Brain microvascular endothelial cell (primary cell): ENCODE measurements at places on chromosomes 3 and 15.

DNA sequence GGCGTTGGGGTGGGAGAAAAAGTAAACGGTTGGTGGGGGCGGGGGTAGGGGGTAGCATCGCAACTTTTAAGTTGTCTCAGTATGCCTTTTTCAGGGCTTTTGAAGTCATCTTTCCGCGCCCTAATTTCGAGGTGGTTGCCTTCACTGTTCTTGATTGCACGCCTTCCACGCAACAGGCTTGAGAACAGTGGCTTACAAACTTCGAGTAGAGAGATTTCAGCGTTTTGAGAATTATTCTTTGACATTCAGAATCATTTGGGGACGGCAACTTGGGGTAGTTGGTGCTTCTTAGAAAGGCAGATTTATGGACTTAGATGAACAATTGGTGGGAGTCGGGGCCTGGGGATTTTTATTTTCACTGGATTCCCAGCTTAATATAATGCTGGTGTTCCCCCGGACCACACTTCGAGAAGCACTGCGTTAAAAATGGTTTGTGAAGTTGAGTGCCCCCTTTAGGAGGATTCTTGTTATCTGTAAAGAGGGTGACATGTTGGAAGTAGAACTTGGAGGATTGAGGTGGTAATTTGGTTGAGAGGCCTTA, 880 bp downstream of the PPP4R2 start:
- peak; percentile 49 for DNase-seq

DNA sequence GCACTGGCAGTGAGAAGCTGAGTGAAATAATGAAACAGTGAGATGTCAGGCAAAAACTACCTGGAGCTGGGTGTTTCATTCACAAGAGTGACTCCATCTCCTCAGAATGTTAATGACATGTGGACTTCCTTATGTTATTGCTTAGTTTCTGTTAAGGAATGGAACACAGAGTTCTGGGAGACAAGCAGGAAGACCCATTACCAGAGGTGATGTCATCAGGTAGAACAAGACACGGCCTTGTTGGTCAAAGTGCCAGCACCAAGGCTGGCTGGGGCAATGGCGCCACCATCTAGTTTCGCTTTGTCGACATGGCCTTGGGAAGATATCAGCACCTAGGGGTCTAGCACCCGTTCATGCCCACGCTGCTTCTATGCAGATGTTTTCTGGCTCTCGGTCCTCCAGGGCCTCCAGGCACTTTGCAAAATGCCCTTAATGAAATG, 252.2 kb downstream of the FAM43A start:
- DNase-seq, result no peak

DNA sequence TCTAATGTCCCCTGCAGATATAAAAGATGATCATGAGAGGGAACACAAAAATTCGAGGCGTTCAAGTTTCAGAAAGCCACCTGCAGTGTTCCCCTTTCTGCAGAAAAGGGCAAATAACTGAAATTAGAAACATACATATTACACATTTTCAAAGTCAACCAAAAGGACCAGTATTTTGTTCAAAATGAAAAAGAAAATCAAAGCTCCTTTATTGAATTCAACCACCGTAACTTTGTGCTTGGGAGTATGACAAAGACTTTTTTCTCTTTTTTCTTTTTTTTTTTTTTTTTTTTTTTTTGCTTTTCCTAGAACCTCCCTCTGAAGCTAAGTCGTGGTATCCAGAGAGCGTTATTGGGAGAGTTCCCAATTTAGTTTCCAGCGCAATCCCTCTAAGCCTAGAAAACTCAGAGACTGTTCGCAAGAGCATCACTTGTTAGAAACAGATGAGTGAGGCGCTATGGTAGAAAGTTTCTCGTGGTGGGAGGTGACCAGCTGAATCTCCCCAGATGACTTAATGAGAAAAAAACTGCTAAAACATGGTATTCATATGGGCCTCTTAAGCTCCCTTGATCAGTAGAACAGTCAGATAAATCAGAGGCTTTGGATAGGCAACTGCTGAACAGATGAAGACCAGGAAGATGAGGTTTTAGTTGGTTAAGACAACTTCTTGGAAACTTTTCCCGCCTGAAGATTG, 77.4 kb downstream of the MB21D2 start:
- no peak for DNase-seq

DNA sequence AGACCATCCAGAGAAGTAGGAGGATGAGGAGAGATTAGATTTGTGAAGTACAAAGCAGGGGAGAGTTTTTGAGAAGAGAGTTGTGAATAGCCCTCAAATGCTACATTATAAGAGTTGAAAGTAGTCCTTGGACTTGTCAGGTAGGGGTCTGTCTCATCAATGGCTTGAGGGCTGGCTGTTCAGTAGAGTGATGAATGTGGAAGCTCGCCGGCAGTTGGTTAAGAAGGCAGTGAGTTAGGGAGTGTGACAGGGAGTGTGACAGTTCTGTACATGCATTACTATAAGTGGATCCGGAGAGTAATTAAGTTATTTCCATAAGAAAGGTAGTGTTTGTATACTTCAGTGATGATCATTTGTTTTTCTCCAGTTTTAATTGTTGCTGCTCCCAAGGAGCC, 32.5 kb downstream of the SLMAP start:
- no peak for DNase-seq

DNA sequence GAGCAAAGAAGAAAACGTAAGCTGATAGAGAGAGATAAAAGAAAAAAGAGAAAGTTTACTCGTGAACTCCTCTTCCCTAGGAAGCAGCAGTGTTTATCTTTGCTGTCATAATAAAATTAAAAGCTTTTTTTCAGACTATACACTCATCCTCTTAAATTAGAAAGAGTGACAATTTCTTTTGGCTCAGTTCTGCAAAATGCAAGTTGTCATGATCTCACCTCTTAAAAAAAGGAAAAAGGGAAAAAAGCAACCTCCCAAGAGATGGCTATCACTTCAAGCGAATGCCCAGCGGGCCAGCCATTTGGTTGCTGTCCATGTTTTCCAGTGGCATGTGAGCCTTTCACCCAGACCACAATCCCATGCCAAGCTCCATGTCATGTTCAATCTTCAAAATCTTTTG, 7.0 kb upstream of the THBS1 start:
- DNase-seq, result no peak

- no peak for DNase-seq
These were observed 277.6 kb upstream of the STT3B start for GRCh38 chr3:31255007-31255581.

GRCh38 chr15:25178835-25179672, 224.3 kb downstream of the SNRPN start:
- no peak for DNase-seq

GRCh38 chr3:123331651-123332050, 117.2 kb downstream of the ADCY5 start:
- DNase-seq, result no peak

- DNase-seq, result no peak
These were observed 29.5 kb downstream of the SLCO3A1 start for GRCh38 chr15:91882858-91883586.

- no peak for DNase-seq
These were observed 67.7 kb downstream of the INO80 start for GRCh38 chr15:41048397-41048796.

GRCh38 chr3:183247011-183247589, 6.0 kb upstream of the B3GNT5 start:
- no peak for DNase-seq

DNA sequence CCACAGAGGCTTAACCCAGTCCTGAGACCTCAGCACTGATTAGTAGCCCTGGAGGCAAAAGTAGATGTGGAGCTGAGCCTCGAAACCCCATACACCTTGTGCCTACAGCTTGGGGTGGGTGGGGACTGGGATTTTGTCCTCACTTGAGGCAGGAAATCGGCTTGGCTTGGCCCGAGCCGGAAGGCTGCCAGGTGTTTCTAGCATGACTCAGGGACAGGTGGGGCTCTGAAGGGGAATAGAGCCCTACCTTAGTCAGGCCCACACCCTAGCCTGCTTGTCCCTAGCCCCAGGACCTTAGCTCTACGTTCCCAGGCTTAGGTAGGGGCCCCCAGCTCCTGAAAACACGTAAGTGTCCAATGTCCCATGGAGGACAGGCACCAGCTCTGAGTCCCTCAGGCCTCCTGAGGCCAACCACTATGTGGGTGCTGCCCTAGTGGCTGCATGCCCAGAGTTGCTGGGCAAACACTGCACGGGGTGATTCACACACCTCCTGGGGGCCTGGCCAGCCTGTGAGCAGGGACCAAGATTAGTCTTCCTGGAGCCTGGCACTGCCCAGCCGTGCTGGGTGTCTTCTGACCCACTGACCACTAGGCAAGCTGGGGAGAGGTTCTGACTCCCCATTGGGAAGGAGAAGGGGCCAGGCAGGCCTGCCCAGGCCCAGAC, 3.1 kb downstream of the MST1R start:
- no peak for DNase-seq

DNA sequence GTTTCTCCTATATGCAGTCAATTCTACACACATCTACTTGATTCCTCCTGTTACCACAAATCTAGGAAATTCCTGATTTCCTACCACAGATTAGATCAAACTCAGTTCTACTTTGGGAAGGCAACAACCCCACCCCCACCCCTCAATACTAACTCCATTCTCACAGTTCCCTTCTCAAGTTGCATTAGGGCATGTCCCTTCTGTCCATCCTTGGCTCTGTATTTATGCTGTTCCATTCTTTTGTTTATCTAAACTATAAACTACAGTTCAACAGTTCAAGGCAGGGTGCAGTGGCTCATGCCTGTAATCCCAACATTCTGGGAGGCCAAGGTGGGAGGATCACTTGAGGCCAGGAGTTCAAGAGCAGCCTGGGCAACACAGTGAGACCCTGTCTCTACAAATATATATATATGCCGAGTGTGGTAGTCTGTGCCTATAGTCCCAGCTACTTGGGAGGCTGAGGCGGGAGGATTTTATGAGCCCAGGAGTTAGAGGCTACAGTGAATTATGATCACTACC, 25.2 kb upstream of the IMPDH2 start:
- DNase-seq, result no peak

DNA sequence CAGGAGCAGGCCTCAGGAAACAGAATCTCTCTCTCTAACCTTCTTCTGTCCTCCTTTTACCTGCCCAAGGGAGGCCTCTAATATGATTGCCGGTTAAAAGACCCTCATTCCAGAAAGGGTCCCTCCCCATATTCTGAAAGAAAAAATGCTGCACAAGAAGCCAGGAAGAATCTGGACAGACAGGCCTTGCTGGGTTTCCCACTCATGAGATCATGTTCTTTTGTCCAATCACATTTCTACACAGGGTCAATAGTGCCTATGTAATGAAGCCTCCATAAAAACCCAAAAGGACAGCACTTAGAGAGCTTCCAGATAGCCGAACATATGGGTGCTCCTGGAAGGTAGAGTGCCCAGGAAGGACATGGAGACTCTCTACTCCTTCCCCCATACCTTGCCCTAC, 146.0 kb downstream of the MYO9A start:
- DNase-seq, result no peak

DNA sequence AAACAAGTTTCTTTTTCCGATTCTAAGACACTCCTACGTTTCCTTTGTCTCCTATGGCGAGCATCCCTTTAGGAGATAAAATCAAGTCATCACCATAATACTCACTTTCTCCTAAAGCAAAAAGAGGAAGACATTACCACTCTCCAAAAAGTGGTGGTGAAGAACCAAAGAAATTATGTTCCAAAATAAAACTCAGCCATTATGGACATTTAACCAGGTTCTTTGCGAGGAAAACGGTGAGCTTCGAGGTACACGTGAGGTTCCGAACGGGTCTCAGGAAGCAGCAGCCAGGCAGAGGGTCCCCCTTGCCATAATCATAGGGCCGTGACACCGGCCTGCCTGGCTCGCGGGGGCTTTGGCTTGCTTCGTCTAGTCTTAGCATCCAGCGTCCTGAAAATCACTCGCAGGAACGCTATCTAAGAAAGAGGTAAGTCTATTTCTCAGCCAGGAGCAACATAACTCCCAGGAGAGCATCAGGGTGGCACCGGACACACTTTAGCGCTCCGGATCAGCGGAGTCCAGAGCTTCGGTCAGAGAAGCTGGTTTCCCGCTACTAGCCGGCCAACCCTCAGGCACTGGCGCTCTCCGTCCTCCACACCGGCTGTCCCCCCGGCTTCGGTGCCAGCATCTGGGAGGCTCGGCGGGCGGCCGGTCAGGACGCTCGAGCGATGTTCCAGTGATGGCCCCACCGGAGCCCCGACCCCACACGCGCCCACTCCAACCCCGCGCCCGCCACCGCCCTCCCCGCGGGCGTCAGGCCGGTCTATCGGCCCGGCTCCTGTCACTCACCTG, 581 bp downstream of the IP6K1 start:
- no peak for DNase-seq

DNA sequence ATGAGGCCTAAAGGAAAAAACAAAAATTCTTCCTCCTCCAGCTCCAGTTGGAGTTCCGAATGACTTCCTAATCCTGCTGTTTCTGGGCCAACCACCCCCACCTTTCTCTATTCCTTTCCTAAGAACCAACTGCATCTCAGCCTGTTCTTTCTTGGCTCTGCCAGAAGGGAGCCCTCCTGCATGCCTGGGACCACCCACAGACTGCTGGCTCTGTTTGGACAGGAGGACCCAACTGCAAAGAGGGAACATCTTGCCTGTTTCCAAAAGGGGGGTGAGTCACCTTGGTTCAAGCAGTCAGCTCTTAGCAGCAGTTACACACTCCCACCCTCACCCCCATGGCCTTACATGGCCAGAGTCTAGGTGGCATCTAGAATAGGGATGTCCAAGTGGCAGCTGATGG, 116.0 kb upstream of the PRICKLE2 start:
- DNase-seq, result no peak
